Epithelial cell of prostate (primary cell): ENCODE measurements at places on chromosomes 5 and 9.

DNA sequence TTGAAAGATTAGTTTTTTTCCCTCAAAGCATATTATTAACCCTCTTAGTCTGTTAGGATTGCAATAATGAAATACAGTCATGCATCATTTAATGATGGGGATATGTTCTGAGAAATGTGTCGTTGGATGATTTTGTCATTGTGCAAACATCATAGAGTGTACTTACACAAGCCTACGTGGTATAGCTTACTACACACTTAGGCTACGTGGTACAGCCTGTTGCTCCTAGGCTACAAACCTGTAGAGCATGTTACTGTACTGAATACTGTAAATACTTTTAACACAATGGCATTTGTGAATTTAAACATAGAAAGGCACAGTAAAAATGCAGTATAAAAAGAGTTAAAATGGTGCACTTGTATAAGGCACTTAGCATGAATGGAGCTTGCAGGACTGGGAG is 132.7 kb downstream of the PDE8B start:
- DNase-seq, result no peak

DNA sequence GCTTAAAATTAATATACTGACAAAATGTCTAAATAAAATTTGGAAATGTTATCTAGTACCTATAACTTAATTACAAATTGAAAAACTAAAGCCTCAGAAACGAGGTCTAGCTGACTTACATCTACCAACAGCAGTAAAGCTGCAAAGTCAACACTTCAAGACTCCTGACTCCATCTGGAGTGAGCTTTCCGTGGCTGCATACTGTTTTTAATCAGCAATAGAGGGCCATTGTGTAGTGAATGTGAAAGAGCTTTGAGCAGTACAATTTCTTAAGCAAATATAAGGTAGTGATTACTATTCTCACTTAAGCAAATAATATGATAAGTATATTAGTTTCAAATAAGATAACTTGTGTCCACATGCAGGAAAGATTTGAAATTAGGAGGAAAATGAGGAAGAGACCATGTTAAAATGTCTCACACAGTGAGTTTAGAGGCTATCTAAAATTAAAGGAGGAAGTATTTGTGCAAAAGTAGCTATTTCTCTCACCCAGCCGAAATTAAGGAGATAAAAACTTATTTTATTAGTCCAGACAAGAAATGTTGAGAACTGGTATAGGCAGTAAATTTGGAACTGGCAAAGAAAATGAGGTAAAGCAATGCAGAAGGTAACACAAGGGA is 6.4 kb downstream of the SPINK6 start:
- DNase-seq, result no peak

GRCh38 chr5:181198905-181199519 is 6.0 kb downstream of the TRIM7 start:
- no peak for DNase-seq

DNA sequence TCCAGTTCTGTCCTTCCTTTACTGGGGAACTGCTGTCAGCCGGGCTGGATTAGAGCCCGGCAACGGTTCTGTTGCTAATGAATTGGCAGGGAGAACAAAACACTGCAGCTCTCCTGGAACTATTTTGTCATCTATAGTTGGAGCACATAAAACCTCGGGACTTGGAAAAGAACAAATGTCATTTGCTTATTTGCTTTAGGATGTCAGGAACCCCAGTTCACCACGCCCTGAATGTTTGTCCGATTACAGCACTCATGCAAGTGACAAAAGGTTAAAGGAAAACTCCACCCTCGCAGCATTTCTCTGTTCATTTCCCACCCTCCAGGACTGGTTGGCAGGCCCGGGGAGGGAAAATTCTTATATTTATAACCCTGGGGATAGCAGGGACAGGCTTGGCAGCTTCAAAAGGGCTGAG is 66.4 kb upstream of the PLPP1 start:
- DNase-seq, result peak; percentile 20
